Caudate nucleus (tissue), 63 donors: ENCODE measurements at places on chromosomes 6 and 20.

DNA sequence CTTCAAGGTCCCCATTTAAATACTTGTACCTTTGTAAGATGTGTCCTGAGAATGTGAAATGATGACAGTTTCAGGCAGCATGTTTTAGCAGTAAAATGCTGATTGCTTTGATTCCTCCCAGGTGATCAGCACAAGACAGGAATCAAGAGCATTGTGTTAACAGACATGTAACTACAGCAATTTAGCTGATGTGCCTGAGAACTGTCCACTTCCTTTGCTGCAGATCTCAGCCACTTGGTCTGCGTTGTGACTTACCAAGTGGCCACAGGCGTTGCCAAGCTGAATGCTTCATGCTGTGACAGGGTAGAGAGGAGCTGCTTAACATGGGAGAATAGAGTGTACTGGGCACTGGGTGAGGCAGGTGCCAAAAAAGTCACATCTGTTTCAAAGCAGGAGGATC, 767.0 kb upstream of the POU3F2 start:
- DNase-seq: no peak

- no peak for DNase-seq
Observed at GRCh38 chr6:118179048-118179447, 272.0 kb downstream of the SLC35F1 start.

- no peak for DNase-seq
Observed at GRCh38 chr20:49595811-49596561, 28.0 kb upstream of the PTGIS start.

DNA sequence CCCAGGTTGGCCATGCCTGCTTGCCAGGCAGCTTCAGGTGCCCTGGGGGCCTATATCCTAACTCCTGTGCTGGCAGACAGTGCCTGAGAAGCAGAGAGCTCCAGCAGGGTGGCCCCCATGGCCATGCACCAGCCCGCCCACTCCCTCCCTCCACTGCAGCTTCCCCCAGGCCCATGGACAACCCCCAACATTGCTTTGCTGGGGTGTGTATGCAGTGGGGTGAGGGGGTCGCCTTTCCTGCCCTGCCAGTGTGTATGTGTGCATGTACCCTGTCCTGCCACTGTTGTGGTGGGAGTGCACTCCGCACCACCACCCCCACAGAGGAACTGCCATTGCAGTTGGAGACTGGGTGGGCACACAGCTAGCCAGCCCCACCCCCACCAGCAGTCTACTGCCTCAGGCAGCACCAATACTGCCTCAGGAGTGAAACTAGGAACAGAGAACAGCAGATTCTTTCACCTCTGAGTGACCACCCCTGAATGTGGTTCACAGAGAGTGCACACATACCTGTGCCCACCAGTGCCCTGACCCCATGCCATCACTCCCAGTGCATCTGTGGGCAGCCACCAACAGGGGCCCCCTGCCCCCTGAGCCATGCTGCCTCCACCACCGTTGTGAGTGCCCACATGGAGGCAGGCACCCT, 151.1 kb downstream of the LRRC1 start:
- no peak for DNase-seq

- no peak for DNase-seq
Observed at GRCh38 chr20:43508106-43508505, 609 bp downstream of the L3MBTL1 start.

DNA sequence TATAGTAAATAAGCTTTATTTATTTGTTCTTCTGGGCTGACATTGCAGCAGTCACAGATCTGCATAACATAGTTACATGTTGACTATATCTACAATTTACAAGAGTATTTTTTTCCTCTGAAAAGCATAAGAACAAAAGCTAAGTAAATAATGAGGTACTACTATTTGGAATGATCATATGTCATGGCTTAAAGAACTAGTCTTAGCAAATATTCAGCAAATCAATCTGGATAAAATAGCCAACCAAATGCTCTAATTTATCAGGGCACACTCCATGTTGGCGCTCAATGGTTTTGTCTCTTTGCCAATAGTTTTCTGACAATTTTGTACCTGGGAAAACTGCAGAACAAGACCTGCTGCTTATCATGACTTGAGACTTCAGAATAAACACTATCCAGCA, 233.4 kb upstream of the RIN2 start:
- DNase-seq: no peak

DNA sequence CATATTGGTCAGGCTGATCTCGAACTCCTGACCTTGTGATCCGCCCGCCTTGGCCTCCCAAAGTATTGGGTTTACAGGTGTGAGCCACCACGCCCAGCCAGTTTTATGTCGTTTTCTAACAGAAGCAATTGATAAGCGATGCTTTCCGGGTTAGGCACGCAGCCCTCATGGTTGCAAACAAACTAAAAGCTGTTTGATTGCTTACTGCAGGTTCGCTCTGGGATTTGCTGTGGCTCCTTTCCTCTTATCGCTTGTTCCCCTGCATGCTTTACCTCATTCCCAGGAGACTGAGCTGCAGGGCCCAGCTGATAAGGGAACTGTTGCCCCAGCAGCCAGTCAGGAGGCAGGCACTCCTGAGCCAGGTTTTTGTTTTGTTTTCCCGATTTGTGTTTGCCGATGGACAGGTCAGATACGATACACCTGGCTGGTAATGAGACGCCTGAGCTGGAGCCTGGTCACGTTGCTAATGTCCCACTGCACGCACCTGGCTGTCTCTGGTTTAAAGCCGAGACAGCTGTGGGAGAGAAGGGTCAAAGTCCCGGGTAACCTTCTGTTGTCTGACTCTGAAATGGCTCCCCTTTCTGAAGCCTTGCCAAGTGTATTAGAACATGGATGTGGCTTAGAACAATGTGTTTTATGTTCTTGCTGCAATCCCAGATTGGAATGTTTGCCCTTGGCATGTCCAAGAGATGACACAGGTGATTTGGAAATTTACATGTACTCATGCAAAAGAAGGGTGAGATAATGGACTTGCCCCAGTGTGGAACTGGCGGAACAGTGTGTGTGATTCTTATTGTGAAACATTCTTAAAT, 19.9 kb downstream of the DSP start:
- DNase-seq: no peak

DNA sequence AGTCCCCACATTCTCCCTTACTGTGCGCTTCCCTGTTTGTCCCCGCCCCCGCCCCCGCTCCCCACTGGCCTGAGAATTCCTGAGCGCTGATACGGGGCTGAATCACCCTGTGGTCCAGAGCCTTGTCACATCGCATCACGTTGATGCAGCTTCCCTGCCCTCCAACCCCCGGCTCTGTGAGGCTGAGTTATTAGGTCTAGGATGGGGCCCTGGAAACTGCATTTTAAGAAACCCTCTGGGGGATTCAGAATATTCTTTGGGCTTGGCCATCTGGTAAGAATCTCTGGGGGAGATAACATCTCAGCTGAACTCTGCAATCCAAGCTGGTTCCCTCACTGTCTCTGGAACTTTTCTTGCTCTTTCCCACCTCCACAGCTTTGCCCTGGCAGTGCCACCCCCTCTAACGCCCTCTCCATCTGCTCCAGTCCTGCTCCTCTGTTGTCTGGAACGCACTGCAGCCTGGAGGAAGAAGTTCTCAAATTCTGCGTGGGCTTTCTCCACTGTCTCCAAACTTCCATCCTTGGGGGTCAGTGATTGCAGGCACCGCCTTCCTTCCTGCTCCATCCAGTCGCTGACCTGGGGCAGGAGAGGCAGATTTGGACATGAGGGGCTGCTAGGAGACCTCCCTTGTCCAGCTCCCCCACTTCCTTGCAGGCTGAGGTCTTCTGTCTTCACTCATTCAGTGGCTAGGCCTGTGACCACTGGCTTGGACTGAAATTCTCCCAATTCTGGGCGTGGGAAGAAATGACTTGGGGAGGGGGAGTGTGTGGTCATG, 42.6 kb downstream of the KIAA1755 start:
- no peak for DNase-seq

GRCh38 chr6:111503660-111504059, 20.6 kb upstream of the REV3L start:
- no peak for DNase-seq

GRCh38 chr6:78942446-78942845, 75.1 kb downstream of the IRAK1BP1 start:
- no peak for DNase-seq

GRCh38 chr6:20770773-20771172, 236.5 kb downstream of the CDKAL1 start:
- DNase-seq: no peak

GRCh38 chr6:128437685-128438084, 82.7 kb downstream of the PTPRK start:
- DNase-seq: no peak

DNA sequence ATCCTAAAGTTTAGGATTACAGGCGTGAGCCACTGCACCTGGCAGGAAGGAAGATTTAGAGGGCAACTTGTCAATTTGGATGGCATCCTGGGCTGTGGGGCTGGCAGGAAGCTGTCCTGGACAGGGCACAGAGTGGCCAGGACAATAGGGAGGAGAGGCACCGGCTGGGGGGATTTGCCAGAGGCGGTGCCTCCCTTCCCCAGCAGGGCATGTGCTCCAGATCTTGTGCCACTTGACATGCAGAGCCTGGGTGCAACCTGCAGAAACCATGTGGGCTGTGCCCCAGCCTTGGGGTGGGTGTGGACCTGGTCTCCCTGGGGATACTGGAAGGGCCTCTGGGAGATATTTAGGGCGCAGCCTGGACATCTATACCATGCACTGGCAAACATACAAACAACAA, 58.6 kb upstream of the EEF1A1 start:
- DNase-seq: no peak

DNA sequence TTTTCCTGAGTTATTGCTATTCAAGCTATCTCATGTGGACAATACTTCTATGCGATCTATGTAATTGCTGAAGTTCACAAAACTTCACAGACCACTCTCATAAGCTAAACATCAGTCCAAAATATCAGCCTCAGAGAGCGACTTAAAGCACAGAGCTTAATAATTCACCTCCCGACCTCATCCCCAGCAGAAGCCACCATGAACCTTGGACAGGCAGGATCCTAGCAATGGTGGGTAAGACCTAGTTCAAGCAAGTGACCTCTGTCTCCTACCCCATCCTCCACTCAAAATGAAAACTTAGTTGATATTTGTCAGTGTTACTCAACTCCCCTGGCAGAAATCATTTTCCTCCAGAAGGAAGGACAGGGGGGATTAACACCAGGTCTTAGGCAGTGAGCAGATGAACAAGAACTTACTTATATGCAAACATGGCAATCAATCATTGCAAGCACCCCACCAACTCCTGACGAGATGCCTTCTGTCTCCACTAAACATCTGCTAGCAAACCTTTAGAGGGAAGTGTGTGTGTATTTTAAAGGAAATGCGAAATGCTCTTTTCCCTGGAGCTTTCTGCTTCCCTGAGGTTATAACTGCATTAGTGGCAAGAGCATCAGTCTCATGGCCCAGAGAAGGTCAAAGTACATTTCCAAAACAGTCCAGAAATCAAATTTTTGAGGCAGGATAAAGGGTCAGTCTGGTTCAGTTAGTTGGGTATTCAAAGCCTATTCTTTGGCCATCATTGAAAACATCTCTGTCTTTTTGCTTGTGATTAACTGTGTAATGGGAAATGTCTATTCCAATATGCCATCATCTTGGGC, 90.0 kb downstream of the SLC22A23 start:
- no peak for DNase-seq

GRCh38 chr6:135833771-135834170, 17.7 kb upstream of the PDE7B start:
- no peak for DNase-seq

DNA sequence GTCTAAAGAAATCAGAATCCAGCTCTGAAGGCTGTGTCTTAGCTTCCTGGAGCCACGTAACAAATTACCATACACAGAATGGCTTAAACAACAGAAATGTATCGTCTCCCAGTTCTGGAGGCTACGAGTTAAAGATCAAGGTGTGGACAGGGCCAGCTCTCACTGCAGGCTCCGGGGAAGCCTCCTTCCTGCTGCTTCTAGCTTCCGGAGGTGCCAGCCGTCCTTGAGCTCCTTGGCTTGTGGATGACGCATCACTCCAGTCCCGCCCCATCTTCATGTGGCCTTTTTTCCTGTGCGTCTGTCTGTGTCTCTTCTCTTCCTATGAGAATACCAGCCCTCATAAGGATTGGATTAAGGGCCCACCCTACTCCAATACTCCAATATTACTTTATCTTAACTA, 319.1 kb upstream of the QKI start:
- DNase-seq: no peak
